ENCODE measurements at places on chromosomes 6 and 20.

DNA sequence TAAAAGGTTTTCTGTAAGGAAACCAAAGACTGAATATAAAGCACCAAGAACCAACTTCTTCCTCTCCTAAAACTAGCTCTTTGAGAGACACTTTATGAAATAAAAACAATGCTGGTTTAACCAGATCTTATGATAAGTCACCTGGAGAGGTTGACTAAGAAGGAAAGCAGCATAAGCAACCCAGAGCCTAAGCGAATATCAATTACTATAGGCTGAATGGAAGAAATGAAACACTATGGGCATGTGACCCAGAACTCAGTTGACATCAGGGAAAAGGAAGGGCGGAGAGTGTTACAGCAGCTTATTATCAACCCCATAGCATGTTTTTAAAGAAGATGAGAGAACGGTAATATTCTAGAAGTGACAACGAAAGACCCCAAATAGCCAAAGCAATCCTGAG lies 94.1 kb upstream of the STMND1 start:
- DNase-seq: no peak

- DNase-seq: no peak
Observed at GRCh38 chr6:42781546-42781795, 381 bp upstream of the BICRAL start.

- DNase-seq: no peak
Observed at GRCh38 chr20:9258901-9259300, 190.0 kb downstream of the PLCB4 start.

DNA sequence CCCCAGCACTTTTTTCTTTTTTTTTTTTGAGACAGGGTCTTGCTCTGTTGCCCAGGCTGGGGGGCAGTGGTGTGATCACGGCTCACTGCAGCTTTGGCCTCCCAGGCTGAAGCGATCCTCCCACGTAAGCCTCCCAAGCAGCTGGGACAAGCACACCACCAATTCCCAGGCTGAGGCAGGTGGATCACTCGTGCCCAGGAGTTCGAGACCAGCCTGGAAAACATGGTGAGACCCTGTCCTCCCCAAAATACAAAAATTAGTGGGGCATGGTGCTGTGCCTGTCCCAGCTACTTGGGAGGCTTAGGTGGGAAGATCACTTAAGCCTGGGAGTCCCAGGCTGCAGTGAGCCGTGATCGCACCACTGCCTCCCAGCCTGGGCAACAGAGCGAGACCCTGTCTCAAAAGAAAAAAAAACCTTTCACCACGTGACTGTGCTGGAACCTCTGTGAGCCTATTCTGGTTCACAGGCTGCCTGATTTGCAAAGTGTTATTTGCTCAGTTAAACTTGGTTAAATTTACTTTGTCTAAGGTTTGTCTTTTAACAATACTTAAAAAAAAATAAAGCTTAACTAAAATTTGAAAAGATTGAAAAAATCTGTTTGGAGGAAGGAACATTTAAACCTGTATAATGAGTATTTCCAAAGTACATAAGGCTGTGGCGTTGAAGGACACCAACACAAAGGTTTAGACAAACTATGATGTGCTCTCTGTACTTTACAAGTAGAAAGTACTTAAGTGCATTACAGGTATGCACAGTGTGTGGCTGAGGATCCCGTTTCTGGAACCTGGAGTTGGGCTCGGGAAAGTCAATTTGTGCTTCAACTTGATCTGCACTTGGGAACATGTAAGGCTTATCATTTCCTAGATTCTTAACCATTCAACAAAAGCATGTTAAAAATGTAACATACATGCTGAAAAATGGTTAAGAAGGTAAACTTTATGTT lies 55.0 kb downstream of the PPP1R3G start:
- DNase-seq: no peak

GRCh38 chr6:131164506-131164905 lies 29.2 kb downstream of the AKAP7 start:
- DNase-seq: no peak
